ENCODE measurements at places on chromosomes 4 and X. TPM values are rescaled to one million over a fixed set of nuclear protein-coding genes. Genes with fewer than 3 reads are reported as not detected.
A peak's percentile ranks its signal among the peaks of the same experiment; 100 is the strongest.

DNA sequence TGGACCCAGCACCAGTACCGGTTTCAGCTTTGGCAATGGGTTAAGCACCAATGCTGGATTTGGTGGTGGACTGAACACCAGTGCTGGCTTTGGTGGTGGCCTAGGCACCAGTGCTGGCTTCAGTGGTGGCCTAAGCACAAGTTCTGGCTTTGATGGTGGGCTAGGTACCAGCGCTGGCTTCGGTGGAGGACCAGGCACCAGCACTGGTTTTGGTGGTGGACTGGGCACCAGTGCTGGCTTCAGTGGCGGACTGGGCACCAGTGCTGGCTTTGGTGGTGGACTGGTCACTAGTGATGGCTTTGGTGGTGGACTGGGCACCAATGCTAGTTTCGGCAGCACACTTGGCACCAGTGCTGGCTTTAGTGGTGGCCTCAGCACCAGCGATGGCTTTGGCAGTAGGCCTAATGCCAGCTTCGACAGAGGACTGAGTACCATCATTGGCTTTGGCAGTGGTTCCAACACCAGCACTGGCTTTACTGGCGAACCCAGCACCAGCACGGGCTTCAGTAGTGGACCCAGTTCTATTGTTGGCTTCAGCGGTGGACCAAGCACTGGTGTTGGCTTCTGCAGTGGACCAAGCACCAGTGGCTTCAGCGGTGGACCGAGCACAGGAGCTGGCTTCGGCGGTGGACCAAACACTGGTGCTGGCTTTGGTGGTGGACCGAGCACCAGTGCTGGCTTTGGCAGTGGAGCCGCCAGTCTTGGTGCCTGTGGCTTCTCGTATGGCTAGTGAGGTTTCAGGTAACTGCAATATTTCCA lies 9.8 kb downstream of the TRO start:
- DNase-seq: no peak

DNA sequence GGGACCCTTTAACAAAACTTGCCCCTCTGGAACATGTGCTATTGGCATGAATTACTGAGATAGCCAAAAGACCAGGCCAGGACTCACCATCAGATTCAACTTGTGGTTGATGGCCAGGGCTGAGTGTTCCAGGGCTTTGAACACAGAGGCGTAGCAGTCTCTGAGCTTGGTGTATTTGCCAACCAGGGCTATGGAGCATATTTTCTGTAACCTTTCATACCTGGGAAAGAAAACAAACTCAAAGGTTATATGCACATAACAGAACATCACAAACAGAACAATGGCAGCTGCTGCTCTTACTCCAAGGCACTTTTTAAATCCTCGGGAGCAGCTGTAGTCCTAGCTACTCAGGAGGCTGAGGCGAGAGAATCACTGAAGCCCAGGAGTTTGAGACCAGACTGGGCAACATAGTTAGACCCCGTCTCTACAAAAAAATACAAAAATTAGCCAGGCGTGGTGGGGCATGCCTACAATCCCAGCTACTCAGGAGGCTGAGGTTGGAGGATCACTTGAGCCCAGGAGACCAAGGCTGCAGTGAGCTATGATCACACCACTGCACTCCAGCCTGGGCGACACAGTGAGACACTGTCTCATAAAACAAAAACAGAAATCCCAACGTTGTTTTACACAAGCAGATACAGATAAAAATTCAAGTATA lies 29.3 kb downstream of the CTPS2 start:
- no peak for DNase-seq

- no peak for DNase-seq
These were observed 83.5 kb downstream of the CDS1 start for GRCh38 chr4:84666439-84666838.

DNA sequence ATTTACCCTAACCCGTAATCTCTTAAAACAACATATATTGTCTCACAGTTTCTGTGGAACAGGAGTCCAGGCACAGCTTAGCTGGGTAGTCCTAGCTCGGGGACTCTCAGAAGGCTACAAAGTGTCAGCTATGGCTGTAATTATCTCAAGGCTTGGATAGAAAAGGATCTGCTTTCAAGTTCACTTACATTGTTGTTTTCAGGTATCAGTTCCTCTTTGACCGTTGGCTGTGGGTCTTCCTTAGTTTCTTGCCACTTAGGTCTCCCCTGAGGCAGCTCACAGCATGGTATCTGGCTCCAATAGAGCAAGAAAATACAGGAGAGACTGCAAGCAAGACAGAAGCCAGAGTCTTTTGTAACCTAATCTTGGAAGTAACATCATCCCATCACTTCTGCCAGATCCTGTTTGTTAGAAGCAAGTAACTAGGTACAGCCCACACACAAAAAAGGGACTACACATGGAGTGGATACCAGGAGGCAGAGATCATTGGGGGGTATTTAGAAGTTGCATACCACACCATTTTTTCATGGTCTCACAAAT lies 137.0 kb downstream of the MAGEB5 start:
- DNase-seq: no peak

GRCh38 chr4:81826817-81827424 lies 355.2 kb upstream of the RASGEF1B start:
- DNase-seq: no peak

GRCh38 chrX:68710870-68711576 lies 63.6 kb downstream of the STARD8 start:
- DNase-seq: no peak

DNA sequence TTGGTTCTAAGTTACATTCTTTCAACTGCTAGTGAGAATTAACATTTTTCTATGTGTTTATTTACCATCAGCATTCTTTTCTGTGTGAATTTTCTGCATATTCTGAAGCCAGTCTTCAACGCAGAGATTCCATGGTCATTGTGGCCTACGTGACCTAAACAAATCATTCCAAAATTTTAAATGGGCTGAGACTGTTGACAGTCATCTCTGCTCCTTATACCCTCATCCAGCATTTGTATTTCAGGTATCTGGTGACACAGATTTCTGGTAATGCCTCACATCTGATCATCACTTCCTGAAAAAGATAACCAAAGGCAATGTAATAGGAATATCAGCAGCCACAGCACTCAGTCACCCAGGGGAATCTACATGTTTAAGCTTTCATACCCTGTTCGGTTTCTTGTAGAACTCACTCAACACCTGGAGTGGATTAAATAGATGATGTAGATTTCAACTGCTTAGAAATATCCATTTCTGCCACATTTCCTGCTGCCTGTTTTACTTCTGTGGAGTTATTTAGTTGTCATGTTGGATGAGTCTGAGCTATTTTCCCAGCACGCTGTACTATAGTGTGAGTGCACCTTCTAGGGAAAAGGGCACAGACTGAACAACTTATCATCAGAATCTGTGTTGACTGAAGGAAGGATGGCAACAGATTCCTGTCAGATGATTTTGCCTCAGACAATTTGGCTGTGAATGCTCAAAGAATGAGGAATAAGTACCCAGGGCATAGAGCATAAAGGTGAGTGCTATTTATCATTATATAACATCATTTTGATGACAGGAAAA lies 73.0 kb upstream of the HPGD start:
- DNase-seq: no peak

DNA sequence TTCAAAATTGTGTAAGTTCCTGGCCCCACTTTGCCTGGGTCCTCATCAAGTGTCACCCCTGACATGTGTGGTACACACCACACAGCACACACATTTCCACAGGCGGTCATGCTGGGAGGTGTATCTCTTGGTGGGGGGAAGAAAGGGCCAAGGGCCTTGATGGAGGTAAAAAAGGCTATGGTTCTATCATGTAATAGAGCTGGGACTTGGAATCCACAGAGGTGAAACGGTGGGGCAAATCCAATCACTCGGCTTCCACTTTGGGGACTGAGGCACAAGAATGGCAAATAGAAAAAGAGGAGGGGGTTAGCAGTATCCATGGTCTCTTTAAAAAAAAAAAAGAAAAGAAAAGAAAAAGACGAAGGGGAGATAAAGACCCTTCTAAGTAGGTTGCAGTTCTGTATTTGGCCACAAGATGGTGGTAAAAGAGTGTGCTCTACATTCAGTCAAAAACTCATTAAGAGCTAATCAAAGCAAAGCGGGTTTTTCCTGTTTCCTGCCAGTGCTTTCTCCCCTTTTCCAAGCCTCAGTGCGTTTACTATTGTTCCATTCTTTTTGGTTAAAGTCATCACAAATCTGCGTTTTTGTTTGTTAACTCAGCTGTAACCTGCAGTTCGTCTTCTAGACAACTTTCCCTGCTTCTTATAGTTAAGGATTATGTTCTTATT lies 37.0 kb upstream of the ATP6AP2 start:
- peak; percentile 62 for DNase-seq

- DNase-seq: no peak
These were observed 142.7 kb upstream of the MAP3K15 start for GRCh38 chrX:19658030-19658429.

GRCh38 chr4:76078033-76078613 lies 3.6 kb downstream of the ART3 start:
- no peak for DNase-seq

GRCh38 chrX:78331708-78332107 lies 4.3 kb upstream of the CYSLTR1 start:
- no peak for DNase-seq

GRCh38 chr4:152200511-152201333 lies 335.2 kb downstream of the FBXW7 start:
- no peak for DNase-seq

DNA sequence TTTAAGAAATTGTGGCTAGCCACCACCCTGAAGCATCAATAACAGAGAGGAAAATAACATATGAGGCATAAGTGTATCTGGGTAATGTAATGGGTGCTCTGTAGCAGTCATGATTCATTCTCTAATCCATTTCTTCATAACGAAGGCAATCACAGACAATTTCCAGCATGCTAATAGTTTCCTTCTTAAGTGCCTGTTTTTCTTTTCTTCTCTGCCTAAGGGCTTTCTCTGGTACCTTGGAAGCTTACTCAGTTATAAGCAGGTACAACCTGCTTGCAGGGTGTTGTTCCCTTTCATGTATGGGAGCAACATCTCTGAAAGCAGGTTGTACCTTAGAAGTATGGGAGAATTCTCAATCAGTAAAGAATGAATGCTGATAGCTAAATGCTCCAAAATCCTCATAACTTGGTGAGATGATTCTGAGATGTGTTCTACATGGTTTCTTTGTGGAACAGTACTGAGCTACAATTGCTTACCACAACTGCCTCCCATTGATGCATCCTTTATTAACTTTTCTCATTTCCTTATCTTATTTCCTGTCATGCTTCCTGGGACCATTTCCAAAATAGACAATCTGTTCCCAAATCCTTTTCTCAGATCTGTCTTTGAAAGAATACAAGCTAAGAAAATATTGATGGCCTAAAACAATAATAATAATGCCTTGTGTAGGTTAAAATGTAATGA lies 247.6 kb downstream of the PAPSS1 start:
- DNase-seq: no peak

- DNase-seq: no peak
These were observed 17.1 kb upstream of the BEX4 start for GRCh38 chrX:103197721-103198306.

- DNase-seq: no peak
These were observed 140.3 kb downstream of the FRYL start for GRCh38 chr4:48639807-48640206.

- DNase-seq: no peak
These were observed 208.7 kb downstream of the CHIC2 start for GRCh38 chr4:53855581-53856250.

GRCh38 chr4:123744664-123745290 lies 348.2 kb downstream of the SPRY1 start:
- no peak for DNase-seq

GRCh38 chrX:122666601-122667000 lies 517.5 kb upstream of the GRIA3 start:
- no peak for DNase-seq

- no peak for DNase-seq
These were observed 364.0 kb upstream of the EPHA5 start for GRCh38 chr4:66034262-66034661.

DNA sequence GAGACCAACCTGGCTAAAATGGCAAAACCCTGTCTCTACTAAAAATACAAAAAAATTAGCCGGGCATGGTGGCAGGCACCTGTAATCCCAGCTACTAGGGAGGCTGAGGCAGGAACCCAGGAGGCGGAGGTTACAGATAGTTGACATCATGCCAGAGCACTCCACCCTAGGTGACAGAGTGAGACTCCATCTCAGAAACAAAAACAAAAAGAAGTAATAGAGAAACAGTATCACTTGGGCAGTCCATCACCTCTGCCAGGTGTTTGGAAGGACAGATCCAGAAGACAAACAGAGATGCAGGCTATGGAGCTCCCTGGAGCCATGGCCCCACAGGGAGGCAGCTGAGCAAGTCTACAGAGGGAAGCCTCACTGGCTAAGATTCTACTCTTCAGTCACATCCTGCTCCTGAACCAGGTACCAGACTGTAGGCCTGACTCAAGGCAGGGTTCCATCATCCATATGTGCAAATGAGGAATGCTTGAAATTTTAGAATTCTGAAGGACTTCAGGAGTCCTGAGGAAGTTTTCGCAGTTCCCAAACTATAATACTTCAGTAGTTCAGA lies 81.4 kb upstream of the CPEB2 start:
- DNase-seq: no peak

DNA sequence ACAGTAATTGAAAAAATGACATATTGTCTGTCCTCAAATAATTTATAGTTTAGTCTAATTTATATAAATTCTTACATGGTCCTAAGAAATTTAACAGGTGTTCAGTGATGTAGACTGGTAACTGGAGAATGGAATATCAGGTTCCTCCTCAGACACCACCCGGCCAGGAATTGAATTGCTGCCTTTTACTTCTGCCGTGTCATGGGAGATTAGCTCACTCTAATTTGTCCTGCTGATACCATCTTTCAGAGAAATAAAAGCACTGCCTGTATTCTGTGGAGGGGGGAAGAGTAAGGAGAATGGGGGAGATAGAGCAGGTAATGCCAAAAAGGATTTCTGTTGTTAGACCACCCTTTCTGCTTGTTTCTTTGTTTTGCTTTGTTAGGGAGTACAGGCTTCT lies 125.2 kb upstream of the KLHL4 start:
- DNase-seq: no peak

DNA sequence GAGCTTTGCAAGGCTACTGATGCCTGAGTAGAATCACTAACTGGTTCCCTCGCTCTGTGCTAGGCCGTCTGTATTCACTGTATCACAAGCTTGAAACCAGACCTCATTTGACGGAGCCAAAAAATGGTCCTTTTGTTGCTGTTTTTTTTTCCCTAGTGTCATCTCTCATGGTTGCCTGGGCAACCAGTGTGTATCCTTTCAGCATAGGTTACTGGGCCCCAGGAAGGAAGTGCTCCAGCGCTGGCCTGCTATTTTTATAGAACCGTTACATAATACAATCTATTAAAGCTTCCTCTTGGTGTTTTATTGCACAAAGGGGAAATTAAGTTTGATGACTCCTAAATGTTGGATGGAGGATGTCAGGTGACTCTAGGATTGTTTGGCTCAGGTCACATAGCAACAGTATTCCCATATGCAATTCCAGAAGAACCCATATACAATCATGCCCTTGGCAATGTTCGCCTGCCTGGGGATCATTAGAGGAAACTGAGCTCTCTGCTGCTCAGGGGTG lies 220.4 kb downstream of the SPRY1 start:
- peak; percentile 58 for DNase-seq

- no peak for DNase-seq
These were observed 249.7 kb downstream of the RAPGEF2 start for GRCh38 chr4:159352609-159353008.

Gene GPC4
- polyA plus RNA-seq: 25.2 TPM

Gene KCNE5
- 6.1 TPM for polyA plus RNA-seq

Gene SLC49A3
- 4.3 TPM for polyA plus RNA-seq

Gene MAPK10
- 63.8 TPM for polyA plus RNA-seq

Gene CLIC2
- polyA plus RNA-seq: 2.9 TPM

Gene EXOC1
- polyA plus RNA-seq: 40.5 TPM

Gene GSX2
- polyA plus RNA-seq: not detected

Gene BANK1
- polyA plus RNA-seq: 3.4 TPM

Gene VCX
- polyA plus RNA-seq: not detected

Measured in right renal pelvis (tissue), 4 donors.